AG04450 (cell line): ENCODE measurements at places on chromosomes 11 and 22.

DNA sequence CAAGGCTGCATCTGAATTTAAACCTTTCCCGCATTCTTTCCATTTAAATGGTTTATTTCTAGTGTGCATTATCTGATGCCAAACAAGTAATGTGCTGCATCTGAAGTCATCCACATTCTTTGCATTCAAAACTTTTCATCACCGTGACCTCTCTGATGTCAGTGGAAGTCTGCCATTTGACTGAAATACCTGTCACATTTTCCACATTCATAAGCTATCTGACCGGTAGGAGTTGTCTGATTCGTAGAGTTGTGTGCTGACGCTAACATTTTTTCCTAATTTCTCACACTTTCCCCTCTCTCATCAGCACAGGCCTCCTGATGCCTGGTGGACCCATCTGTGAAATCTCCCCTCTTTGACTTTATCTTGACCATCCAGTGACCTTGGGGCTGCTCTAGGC is 79.9 kb upstream of the BARX2 start:
- no peak for DNase-seq

GRCh38 chr11:77244277-77245027 is 57.0 kb downstream of the GDPD4 start:
- DNase-seq = no peak

- no peak for DNase-seq
These were observed 69.1 kb upstream of the MYOD1 start for GRCh38 chr11:17650127-17650911.

GRCh38 chr22:23180301-23180892 is at the start of gene BCR:
Gene BCR (plus strand): TSS chr22:23180509. CDS start chr22:23180961, 452 bp downstream.
- no peak for DNase-seq

- no peak for DNase-seq
These were observed 6.2 kb upstream of the IGSF22 start for GRCh38 chr11:18731949-18732821.

GRCh38 chr11:76792505-76793264 is 9.5 kb downstream of the TSKU start:
- DNase-seq = no peak

DNA sequence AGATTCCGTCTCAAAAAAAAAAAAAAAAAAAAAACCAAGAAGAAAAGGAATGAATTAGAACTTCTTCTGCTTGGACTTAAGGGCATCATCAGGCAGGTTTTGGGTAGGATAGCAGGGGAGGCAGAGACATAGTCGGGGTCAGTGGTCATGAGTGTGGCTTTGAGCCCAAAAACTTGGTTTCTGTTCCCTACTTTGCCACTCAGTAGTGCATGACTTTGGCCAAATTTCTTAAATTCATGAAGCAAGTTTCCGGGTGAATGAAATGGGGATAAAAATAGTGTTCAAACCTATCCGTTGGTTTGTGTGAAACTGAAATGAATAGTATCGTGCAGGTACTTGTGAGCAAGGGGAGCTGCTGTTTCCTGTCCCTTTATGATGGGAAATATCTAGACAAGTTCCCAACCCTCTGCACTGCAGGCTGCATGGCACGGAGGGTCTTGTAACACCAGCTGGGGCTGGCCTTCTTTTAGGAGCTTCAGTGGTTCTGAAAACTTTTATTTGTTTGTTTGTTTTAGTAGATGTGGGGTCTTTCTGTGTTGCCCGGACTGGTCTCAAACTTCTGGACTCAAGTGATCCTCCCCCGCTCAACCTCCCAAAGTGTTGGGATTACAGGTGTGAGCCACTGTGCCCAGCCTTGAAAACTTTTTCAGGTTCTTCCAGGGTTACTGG is 18.4 kb downstream of the NEAT1 start:
- no peak for DNase-seq

- peak; percentile 3 for DNase-seq
These were observed 27.5 kb downstream of the DHCR7 start for GRCh38 chr11:71420455-71421241.

GRCh38 chr11:15807827-15808226 is 548.5 kb downstream of the SOX6 start:
- no peak for DNase-seq

GRCh38 chr22:42154293-42155052 is 23.9 kb upstream of the CYP2D6 start:
- no peak for DNase-seq

GRCh38 chr11:78379039-78379670 is 38.5 kb downstream of the GAB2 start:
- no peak for DNase-seq

GRCh38 chr11:28343304-28344233 is 235.4 kb downstream of the METTL15 start:
- peak; percentile 76 for DNase-seq

DNA sequence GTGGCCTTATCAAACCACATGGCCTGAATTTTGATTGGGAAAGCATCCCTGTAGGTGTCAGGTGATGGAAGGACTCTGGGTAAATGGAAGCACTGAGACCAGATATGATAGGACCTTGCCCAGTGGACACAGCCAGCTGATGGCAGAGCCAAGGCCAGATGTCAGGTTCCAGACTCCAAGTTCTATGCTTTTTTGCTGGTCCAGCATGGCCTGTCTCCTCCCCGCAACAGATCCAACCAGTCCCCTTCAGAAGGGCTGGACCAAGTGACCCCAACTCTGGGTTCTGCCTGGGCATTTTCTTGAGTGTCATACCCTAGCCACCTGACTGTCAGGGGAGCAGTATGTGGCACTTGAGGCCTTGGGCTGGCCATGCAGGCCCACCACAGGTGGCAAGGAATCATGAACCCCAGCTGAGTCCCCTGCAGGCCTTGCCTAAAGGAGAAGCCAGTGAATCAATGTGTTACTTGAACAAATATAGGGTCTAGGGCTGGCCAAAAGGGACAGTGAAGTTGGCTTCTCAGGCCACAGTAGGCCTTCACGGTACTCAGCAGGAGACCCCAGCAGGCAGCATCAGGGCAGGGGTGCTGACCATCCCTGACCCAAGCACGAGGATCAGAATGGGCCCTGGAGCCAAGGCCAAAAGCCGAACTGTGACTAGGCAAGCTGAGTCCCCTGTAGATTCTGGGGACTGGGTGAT is 27.1 kb downstream of the KCNQ1OT1 start:
- DNase-seq = no peak

GRCh38 chr11:78030429-78031325 is 7.6 kb upstream of the KCTD14 start:
- no peak for DNase-seq

DNA sequence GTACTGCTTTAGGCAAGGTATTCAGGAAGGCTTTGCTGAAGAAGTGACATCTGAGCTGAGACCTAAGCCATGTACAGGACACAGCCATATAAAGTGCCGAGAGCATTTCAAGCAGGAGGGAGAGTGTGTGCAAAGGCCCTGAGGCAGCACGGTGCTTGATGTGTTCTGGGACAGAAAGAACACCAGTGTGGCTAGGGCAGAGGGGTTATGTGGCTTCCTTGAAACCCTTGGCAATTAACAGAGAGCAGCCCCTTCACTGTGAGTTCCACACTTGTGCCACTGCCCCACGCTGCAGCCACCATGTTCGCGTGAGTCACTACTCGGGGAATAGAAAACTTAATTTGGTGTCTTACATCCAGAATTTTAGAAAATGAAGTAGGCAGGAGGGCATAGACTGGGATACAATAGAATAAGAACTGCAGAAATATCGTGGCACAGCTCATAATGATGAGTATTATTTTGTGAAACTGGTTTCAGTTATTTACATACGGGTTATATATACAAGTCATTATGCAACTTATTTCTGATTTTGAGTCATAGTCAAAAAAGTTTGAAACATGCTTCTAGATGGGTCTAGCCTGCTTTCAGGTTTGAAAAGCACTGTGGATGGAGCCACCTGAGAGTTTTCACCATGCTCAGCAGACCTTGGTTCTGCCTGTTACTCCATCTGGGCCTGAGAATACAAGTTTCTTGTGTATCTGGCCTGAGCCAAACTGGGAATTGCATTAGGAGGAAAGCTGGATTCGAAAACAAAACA is 11.8 kb downstream of the IL10RA start:
- DNase-seq = no peak

GRCh38 chr22:19893363-19893762 is 38.7 kb upstream of the GNB1L start:
- no peak for DNase-seq

- no peak for DNase-seq
These were observed 39.3 kb upstream of the MYO18B start for GRCh38 chr22:25702571-25703167.

DNA sequence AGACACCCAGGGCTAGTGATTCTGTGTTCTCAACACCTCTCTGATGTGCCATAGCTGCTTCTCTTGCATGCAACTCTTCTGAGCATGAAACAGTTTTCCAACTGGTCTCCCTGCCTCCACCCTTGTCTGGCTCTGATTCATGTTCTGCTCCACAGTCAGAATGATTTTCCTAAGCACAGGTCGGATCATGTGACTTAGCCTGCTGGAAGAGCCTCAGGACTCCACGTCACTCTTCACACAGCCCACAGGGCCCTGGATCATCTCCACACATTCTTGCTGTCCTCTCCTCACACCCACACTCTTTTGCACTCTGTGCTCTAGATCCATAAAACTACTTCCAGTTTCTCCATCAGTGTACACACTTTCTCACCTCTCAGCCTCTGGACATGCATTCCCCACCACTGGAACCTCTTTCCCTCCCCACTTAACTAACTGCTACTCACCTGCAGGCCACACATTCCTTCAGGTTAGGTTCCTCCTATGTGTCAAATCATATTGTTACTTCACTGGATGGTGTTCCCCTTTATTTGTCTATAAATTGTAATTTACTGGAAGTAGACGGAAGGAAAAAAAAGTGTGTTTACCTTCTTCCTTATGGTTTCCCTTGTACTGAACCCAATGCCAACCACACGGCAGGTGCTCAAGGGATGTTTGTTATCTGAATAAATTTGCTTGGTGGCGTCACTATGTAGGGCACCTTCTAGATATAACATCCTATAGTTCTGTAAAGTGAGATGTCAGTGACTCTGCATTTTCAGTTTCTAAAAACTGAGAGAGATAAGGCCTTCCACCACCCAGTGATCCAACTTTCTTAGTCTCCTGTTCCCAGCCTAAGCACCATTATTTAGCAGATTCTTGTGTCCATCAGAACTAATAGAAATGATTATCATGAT is 133.7 kb downstream of the ETS1 start:
- peak; percentile 93 for DNase-seq

GRCh38 chr22:27238935-27239510 is 562.5 kb downstream of the MN1 start:
- peak; percentile 95 for DNase-seq

- no peak for DNase-seq
These were observed 33.9 kb upstream of the RASSF10 start for GRCh38 chr11:12975195-12975594.

GRCh38 chr22:37482244-37482643 is 3.9 kb downstream of the MFNG start:
- no peak for DNase-seq

- DNase-seq = no peak
These were observed 38.4 kb upstream of the CLMP start for GRCh38 chr11:123233280-123233974.

DNA sequence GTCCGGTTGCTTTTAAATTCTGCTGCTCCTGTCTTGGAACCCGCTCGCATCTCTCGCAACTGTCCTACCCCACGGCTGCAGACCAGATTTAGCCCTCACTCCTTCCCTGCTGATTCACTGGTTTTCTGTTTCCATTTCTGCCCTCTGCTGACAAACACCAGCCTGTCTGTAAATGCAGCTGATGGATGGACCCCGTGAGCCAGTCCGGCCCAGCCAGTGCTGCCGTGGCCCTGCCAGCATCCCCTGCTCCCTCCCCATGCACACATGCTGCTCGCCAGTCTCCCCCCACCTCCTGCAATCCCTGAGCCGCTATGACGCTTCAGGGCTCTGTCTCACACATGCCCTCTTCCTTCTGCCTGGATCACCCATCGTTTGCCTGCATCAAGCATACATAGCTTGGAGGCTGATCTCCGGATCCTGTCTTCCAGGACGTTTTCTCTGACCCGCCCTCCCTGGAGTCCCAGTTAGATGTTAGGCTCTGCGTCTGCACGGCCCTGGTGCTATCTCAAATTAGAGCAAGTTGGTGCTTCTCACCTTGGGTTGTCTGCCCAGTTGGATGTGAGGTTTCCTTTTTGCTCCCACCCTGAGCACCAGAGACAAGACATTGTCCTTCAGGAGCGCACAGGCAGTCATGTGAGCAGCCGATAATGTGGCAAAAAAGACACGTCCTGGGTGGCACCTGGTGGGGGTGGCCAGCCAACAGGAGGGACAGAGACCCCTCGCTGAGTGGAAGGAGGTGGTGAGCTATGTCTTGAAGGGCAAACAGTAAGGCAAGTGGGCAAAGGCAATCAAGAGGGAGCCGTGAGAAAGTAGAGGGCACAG is 4.3 kb upstream of the ACR start:
- DNase-seq = peak; percentile 26

GRCh38 chr11:115333121-115333520 is 171.1 kb downstream of the CADM1 start:
- DNase-seq = no peak

DNA sequence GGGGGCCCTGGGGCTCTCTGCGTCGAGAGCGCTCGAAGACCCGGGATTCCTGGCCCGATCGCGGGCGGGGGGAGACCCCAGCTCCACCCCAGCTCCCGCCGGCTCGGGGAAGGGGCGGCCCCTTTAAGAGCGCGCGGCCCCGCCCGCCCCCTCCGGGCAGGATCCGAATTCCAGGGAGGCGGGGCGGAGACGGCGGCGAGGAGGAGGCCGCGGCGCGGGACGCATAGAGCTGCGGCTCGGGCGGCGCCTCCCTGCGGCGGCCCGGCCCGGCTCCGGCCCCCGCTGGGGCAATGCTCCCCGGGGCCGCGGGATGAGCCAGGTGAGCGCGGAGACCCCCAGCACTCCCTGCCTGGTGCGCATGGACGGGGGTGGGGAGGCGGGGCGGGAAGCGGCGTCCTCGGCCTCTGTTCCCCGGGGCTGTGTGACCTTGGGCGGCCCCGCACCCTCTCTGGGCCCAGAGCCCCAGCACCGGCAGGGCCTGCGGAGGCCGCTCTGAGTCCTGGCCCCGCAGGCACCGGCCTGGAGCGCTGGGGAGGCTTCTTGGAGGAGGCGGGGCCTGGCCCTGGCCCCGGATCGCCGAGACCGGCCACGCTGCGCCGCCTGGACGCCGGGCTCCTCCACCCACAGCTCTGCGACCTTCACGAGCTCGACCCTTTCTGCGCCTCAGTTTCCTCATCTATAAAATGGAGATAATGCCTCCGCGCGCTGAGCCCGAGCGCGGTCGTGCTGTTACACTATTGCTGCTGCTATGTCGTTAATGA is 565 bp downstream of the GAS2L1 start:
- DNase-seq = no peak

DNA sequence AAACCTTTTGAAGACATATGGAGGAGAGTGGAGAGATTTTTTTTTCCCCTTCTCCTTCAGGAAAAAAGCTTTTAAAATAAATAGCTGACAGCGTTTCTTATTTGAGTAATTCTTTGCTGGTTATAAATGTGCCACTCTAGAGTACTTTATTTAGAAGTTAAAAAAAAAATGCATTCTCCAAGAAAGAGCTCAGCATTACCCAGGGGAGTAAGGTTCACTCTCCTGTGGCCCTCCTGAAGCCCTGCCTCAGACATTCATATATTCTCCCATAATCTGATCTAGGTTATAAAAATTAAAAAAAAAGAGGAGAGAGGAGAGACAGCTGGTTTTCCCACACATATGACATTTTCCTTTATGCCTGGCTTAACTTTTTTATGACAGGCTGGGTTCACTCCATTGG is 545.2 kb upstream of the CADM1 start:
- DNase-seq = no peak
